ENCODE measurements at places on chromosomes 13 and 19.

- DNase-seq: no peak
These were observed 1.0 kb upstream of the RPS5 start for GRCh38 chr19:58385891-58386575.

DNA sequence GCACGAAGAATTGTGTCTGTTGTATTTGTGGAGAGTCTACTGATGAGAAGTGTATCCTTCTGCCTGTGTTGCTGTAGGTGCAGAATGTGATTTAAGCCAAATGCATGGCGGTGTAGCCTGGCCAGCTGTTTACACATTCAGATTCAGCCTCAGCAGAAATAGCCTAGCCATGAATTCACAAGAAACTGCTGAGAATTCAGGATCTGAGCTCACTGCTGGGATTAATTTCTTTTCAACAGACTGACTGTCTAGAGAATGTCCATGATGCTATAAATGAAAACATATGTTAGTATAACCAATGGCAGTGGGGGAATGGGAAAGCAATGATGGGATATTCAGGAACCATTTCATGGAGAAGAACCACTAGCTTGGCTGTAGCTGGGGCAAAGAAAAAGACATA lies 77.4 kb upstream of the RNF113B start:
- DNase-seq: no peak

GRCh38 chr13:76865996-76866503 lies 20.2 kb downstream of the KCTD12 start:
- DNase-seq: no peak

GRCh38 chr19:50461066-50461875 lies 15.0 kb upstream of the EMC10 start:
- DNase-seq: peak; percentile 68

DNA sequence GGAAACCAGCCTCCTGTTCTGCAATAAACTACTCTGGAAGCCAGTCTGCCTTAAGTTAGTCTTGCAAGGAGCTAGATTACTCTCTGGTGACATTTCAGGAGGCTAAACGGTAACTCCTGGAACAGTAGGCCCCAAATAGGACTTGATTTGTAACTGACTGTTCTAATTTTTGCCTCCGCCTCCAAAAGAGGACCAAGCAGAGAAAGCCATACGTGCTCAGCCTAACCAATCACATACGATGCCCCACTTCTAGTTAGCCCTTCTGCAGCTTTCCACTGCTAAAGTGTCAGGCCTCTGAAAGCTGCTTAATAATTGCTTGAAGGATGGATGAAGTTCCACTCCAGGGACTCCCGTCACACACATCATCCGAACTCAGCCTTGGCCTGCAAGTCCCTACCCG lies 744 bp downstream of the ZNF805 start:
- DNase-seq: no peak

DNA sequence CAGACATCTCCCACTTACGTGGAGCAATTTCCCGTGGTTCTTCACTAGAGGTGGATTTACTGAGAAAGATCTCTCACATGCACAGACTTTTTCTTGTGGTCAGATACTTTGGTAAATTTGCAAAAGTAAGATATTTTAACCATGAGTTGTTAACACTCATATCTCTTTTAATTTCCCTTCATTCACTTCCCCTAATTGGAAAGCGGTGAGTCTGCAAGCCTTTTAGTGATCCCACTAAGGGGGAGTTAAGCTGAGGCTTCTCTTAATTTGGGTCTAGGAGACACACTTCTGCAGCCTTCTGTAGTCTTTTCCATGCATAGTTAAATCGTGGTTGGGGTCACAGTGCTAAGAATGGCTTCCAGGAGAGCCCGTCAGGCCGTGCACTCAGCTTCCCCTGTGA lies 30.7 kb upstream of the SERPINE3 start:
- no peak for DNase-seq

DNA sequence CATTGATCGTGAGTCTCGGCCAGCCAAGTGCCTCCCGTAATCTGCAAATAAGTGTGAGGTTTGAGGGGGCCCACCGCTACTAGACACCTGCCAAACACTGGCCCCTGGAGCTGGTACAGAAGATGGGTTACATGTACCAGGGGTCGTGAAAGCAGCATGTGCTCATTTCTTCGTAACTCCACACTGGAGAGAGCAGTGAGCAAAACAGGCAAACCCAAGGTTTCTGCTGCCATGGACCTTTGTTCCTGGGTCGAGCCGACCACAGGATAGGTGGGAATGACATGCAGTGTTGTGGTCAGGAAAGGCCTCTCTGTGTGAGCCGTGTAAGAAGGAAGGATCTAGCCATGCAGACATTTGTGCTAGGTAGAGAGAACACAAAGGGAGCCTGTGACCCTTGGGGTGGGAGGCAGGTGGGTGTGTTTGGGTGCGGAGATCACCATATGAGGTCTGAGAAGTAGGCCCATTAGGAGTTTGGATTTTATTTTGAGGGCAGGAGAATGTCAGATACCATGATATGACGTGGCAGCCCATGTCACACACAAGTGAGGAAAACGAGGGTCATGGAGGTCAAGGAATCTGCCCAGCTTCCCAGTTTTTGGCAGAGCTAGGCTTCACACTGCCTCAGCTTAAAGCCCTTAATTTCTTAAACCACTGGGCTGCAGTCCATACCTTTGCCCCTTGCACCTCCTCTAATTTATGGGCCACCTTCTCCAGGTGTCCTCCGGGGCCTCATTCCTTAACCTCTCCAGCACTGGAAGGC lies 919 bp downstream of the GTF3A start:
- no peak for DNase-seq

DNA sequence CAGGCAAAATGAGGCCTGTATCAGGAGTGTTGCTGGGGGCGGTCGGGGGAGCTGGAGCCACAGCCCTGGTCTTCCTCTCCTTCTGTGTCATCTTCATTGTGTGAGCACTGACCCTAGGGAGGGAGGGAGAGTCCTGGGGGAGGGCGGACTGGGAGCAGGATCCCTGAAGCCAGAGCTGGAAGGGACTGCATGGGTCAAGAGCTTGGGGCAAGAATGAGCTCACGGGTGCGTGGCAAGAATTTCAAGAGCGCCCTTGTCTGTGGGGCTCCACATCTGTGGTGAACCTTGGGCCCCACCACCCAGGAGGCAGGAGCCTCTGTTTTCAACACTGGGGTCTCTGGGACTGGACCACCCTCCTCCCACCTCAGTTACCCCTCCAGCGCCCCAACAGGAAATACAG lies 4.7 kb downstream of the SIGLEC7 start:
- DNase-seq: no peak

DNA sequence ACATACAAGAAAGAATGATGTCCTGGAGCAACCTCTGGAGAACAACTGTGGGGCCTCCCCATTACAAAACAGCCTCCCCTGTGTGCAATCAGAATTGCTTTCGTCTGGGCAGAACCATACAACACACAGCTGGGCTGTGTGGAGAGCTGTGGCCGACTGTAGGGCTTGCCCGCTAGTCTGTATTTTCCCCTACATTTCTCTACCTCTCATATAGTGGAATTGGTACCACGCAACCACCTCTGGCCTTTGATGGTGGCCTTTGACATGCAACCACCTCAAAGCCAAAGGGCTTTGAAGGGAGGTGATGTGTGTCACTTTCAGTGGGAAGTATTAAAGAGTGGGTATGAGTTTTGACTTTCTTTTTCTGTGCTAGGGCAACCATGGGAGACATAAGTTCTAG lies 34.0 kb downstream of the GARRE1 start:
- DNase-seq: no peak

DNA sequence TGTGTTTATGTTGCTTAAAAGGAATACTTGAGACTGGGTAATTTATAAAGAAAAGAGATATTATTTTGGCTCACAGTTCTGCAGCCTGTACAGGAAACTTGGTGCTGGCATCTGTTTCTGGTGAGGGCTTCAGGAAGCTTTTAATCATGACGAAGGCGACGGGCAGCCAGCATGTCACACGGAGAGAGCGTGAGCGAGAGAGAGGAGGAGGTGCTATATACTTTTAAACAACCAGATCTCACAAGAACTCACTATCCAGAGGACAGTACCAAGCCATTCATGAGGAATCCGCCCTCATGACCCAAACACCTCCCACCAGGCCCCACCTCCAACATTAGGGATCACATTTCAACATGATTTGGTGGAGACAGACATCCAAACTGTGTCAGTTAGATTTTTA lies 163.4 kb upstream of the TSC22D1 start:
- DNase-seq: no peak

DNA sequence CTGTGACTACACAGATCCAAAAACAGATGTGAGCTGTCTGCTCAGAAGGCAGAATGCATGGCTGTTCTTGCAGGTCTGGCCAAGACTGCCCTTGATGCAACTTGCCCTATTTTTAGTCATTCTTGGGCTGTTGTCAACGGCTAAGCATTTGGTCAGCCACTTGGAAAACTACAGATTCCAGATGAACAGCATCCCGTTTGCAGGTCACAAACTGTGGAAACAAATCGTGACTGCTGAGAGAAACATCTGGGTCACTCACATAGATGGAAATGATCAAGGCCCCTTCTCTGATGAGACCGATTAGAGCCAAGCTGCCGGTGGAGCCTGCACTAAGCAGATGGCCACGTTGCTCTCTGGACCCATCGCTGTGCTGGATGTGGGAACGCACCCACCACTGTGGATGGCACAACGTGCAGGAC lies 15.4 kb upstream of the METTL21C start:
- no peak for DNase-seq

All from stimulated activated CD4-positive, alpha-beta T cell treated with anti-CD3 and anti-CD28 coated beads, Interleukin-12 subunit alpha, Interleukin-12 subunit beta, amount 100 ng/mL, for 48 hours (primary cell).